ENCODE measurements at places on chromosomes 2 and 18. TPM values are rescaled to one million over a fixed set of nuclear protein-coding genes. Genes with fewer than 3 reads are reported as not detected.

DNA sequence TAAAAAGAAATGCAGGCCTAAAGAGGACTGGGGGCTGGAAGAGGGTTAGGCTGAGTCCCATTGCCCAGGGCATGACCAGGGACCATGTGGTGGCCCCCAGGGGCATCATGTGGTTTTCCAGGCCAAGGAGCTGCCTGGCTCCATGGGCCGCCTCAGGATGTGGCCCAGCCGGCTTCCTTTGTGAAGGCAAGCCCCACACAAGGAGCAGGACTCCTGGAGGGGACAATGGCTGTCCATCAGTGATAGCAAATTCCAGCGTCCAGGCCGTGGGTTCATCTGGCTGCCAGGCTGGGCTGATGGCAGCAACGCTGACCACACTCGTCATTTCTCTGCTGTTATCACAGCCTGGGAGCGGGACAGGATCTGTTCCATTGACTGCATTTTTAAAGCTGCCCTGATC, 82.5 kb downstream of the GBX2 start:
- DNase-seq: no peak

GRCh38 chr2:182302174-182302573, 124.7 kb downstream of the PDE1A start:
- DNase-seq: no peak

Gene GAD1
- not detected for total RNA-seq

Gene CHRND
- total RNA-seq: not detected
